ENCODE measurements at places on chromosomes 3 and 15.

DNA sequence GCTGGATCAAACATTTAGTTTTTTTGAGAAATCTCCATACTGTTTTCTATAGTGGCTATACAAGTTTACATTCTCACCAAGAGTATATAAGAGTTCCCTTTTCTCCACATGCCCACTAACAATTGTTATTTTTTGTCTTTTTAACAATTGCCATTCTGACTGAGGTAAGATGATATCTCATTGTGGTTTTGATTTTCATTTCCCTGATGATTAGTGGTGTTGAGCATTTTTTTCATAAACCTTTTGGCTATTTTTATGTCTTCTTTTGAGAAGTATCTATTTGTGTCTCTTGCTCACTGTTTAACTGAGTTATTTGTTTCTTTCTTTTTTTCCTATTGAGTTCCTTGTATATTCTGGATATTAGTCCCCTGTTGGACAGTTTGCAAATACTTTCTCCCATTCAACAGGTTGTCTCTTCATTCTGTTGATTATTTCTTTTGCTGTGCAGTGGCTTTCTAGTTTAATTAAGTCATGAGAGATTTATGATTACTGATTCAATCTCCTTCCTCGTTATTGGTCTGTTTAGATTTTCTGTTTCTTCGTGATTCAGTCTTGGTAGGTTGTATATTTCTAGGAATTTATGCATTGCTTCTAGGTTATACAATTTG lies 6.7 kb upstream of the RNF13 start:
- no peak for DNase-seq

GRCh38 chr3:128411574-128412064 lies 55.1 kb downstream of the DNAJB8 start:
- DNase-seq, result no peak

GRCh38 chr3:69724722-69725435 lies 14.4 kb upstream of the MITF start:
- DNase-seq, result no peak

- DNase-seq, result no peak
These were observed 84.6 kb downstream of the GREM1 start for GRCh38 chr15:32802286-32802936.

- no peak for DNase-seq
These were observed 536.4 kb downstream of the RSL24D1 start for GRCh38 chr15:54660356-54660755.

DNA sequence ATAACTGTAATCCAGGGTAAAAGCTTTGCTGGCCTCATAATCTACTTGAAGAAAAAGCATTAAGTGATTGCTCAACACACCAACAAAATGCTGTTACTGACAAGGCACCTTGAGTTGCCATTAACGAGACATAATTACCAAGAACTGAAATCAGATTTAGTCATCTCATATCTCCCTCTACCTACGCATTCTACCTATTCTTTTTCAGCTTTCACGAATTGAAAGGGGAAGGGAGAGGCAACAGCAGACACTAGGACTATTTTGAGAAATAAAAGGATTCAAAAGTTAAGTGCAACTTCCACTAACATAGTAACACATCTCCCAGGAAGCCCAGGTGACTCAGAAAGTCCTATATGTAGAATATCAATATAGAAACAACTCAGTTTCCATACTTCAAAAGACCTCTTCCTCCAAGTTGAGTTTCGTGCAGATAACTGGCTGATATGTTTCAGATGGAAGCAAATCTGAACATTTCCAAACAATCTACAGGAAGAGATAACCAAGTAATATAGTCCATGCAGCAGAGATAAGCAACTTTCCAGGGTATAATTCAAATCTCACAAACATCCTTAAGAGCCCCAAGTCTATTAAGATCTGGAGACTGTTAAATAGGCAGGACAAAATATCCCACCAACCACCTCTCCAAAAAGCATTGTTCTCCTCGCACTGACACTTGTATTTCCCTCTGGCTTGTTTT lies 1.9 kb downstream of the OSBPL10 start:
- DNase-seq, result no peak

DNA sequence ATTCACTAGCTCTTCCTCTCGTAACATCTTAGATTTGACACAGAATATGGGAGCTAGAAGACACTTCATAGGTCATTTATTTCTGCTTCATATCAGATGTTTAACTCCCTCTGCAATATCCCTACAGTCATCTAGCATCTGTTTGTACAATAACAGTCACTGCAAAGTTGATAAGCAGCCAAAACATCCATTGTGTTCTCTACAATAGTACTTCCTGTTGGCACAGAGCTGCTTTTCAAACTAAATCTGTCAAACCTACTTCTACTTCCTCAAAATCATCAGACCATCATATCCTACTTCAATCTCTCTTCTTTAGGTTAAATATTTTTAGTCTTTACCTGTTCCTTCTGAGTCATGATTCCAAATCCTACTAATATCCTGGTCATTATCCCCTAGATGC lies 233.2 kb downstream of the FGF12 start:
- DNase-seq, result no peak

DNA sequence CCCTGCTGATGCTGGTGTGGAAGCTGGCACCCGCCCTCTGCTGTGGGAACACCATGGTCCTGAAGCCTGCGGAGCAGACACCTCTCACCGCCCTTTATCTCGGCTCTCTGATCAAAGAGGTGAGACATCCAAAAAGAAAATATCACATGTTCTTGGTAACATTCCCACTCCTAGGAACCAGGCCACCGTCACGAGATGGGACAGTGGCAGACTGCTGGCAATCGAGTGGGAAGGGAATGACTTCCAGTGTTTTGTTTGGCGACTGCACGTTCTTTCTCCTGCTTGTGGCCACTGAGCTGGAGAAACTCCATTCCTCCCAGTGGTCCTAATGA lies 14.3 kb downstream of the ALDH1A3 start:
- DNase-seq, result no peak

- DNase-seq, result no peak
These were observed 382.9 kb downstream of the GABRG3 start for GRCh38 chr15:27353856-27354255.

GRCh38 chr3:16084887-16085286 lies 89.6 kb upstream of the GALNT15 start:
- DNase-seq, result no peak

GRCh38 chr15:31131853-31132375 lies 30.4 kb upstream of the TRPM1 start:
- DNase-seq, result no peak

GRCh38 chr3:157087373-157087772 lies 72.6 kb downstream of the CCNL1 start:
- no peak for DNase-seq

Data from GM12892 (cell line).